Endothelial cell (in vitro differentiated cells): ENCODE measurements at places on chromosomes 5 and 9.

- H3K36me3 ChIP-seq: no peaks in the 10 kb centered on the region
- DNase-seq: no peak
- H3K27me3 ChIP-seq: no peaks in the 10 kb centered on the region
- no peak overlapping the region for H3K27ac ChIP-seq
Observed at GRCh38 chr5:60830581-60831127, 13.4 kb downstream of the ELOVL7 start.

DNA sequence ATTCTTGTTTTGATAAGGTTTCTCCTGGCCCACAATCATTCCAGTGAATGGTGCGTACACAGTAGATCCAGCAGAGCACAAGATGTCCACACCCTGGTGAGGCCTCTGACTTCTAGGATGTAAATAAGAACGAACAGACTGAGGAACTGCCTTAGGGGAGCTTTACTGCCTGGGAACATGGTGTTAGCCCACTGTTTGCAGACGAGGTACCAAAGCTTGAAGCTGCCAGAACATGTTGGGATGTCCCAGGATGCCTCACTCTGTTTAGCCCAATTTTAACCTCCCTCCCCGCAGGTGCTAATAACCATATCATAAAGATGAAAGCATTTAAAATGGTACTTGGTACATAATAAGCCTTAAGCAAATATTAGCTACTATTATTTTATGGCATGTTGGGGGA lies 3.5 kb downstream of the LECT2 start:
- no peaks in the 10 kb centered on the region for H3K36me3 ChIP-seq
- H3K27me3 ChIP-seq: no peaks in the 10 kb centered on the region
- H3K4me3 ChIP-seq: no peak overlapping the region
- no peaks in the 10 kb centered on the region for H3K4me1 ChIP-seq

DNA sequence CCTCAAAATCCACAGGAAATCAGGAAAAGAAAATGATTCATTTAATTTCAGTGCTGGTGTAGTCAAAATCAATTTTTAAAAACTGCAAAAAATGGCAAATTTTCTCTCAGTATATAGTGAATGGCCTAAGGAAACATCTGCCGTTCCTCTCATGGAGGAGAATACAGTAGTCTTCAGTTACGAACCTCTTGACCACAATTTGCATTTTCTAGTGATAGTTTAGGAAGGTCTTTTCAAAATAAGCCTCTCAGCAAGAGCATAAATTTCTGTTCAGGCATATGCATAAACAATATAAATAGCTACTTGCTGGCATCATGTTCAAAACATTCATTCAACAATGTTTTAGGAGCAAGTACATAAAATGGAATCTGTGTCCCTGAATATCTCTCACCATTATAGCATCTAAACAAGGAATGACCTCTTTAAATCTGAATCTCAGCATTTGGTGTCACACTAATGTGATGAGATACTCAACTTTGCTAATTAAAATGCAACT lies 33.5 kb downstream of the HAPLN1 start:
- no peaks in the 10 kb centered on the region for H3K36me3 ChIP-seq
- peaks cover 7% of the 10 kb centered on the region for H3K4me1 ChIP-seq
- no peak overlapping the region for H3K4me3 ChIP-seq
- peaks cover 4% of the 10 kb centered on the region for H3K27me3 ChIP-seq
- no peak overlapping the region for H3K27ac ChIP-seq
- DNase-seq: no peak

DNA sequence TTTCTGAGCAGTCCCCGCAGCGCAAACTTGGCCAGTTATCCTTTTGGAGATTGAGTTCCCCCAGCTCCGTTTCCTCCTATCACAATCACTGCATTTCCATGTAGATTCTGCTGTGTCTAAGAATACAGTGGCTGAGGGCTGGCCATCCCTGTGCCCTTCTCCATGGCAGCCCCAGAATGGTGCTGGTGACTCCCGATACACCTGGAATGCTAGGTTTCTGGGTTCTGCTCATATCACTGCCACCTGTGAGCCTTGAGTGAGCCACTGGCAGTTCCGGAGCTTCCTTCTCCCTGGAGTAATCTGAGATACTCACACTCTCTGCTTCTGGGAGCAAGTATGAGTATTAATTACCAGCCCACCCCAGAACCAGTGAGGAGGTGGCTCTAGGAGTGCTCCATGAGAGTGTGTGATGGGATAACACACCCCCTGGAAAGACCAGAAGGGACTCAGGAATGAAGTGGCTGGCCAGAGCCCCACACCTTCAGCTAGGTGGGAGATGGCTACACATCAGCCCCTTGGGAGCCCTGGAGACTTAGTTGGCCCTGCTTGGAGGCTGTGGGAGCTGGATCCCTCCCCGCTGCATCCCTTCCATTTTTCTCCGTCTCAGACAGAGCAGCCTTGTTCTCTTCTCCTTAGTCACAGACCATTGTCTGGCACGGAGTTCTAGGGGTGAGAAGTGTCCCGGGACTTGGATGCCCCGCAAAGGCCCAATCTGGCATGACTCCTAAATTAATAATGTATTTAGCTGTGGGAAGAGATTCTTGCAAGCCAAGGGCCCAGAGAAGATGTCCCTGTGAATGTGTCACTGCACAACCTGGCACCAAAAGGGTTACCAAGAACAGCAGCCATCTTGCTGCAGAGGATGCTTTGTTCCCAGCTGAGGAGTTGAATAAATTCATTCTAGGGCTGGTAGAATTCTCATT lies 4.9 kb downstream of the PCDHGC5 start:
- peaks cover 19% of the 10 kb centered on the region for H3K27me3 ChIP-seq
- peaks cover 38% of the 10 kb centered on the region for H3K36me3 ChIP-seq
- H3K4me3 ChIP-seq: no peak overlapping the region
- peaks cover 39% of the 10 kb centered on the region for H3K4me1 ChIP-seq

GRCh38 chr9:38026840-38027527 lies 42.0 kb downstream of the SHB start:
- peak overlapping the region; percentile 97 for H3K27ac ChIP-seq
- H3K4me3 ChIP-seq: peak overlapping the region; percentile 37
- no peak for DNase-seq
- no peaks in the 10 kb centered on the region for H3K36me3 ChIP-seq
- peaks cover 53% of the 10 kb centered on the region for H3K4me1 ChIP-seq

GRCh38 chr5:80756292-80756691 lies 101.5 kb upstream of the DHFR start:
- no peak overlapping the region for H3K4me3 ChIP-seq
- peak overlapping the region; percentile 38 for H3K27ac ChIP-seq
- peaks cover 4% of the 10 kb centered on the region for H3K36me3 ChIP-seq
- no peaks in the 10 kb centered on the region for H3K27me3 ChIP-seq
- peaks cover 21% of the 10 kb centered on the region for H3K4me1 ChIP-seq

GRCh38 chr9:128128836-128129590 lies 1.5 kb upstream of the PTGES2 start:
- peak overlapping the region; percentile 90 for H3K4me3 ChIP-seq
- peaks cover 3% of the 10 kb centered on the region for H3K36me3 ChIP-seq
- DNase-seq: no peak
- H3K27me3 ChIP-seq: peaks cover 6% of the 10 kb centered on the region
- H3K4me1 ChIP-seq: peaks cover 16% of the 10 kb centered on the region

GRCh38 chr5:115229606-115230005 lies 33.1 kb downstream of the PGGT1B start:
- H3K27ac ChIP-seq: no peak overlapping the region
- DNase-seq: no peak
- no peaks in the 10 kb centered on the region for H3K4me1 ChIP-seq
- no peak overlapping the region for H3K4me3 ChIP-seq
- H3K36me3 ChIP-seq: peaks cover 5% of the 10 kb centered on the region
- no peaks in the 10 kb centered on the region for H3K27me3 ChIP-seq

- H3K27me3 ChIP-seq: peaks cover 15% of the 10 kb centered on the region
- H3K4me1 ChIP-seq: peaks cover 31% of the 10 kb centered on the region
- peak overlapping the region; percentile 1 for H3K27ac ChIP-seq
- no peak for DNase-seq
Observed at GRCh38 chr5:177128551-177128981, 5.0 kb upstream of the NSD1 start.

GRCh38 chr5:59040804-59041201 lies 457.9 kb downstream of the RAB3C start:
- H3K27me3 ChIP-seq: peaks cover 4% of the 10 kb centered on the region
- peaks cover 11% of the 10 kb centered on the region for H3K4me1 ChIP-seq
- no peak overlapping the region for H3K4me3 ChIP-seq
- no peak for DNase-seq

DNA sequence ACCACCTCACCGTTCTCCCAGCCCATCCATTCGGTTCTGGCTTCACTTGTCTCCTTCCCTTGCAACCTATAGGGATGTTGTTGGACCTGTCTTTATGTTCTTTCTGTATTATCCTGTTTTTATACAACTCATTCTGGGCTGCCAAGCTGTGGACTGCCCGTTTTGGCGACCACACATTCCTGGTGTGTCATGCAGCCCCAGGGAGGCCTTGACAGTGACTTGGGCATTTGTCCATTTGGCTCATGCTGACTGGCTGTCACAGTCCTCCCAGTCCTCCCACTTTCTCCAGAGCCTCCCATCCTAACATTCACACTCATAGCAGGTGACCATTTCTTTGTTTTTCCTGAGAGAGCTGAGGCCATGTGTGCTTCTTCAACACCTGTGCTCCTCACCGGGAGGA lies 136.4 kb downstream of the SLF1 start:
- no peak overlapping the region for H3K4me3 ChIP-seq
- no peaks in the 10 kb centered on the region for H3K4me1 ChIP-seq
